ENCODE measurements at places on chromosomes 1 and 21.

DNA sequence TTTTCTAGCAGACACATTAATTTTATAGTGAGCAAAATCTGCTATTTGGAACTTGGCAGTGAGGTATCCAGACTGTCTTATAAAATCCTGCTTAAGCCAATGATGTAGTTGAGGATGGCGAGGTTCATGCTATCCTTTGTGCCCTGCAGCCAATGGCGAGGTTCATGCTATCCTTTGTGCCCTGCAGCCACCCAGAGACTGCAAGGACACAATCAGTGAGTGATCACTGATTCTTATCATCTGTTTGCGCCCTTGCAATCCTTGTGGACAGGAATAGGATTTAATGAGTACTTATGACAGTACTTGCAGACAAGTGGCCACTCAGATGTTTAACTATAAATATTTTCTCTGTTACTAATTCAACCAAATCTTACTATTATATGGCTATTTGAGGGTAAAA is 112.6 kb downstream of the EIF4G3 start:
- H3K4me1 ChIP-seq, result no peaks in the 10 kb centered on the region
- no peak for DNase-seq
- no peaks in the 10 kb centered on the region for H3K36me3 ChIP-seq

GRCh38 chr21:31878831-31879230 is 6.0 kb downstream of the HUNK start:
- no peaks in the 10 kb centered on the region for H3K4me1 ChIP-seq
- H3K27ac ChIP-seq, result no peak overlapping the region
- no peak for DNase-seq
- H3K4me3 ChIP-seq, result no peak overlapping the region

- peak overlapping the region; percentile 83 for H3K4me3 ChIP-seq
- no peaks in the 10 kb centered on the region for H3K36me3 ChIP-seq
- no peak for DNase-seq
- H3K27ac ChIP-seq, result peak overlapping the region; percentile 87
- no peaks in the 10 kb centered on the region for H3K27me3 ChIP-seq
Measured at GRCh38 chr1:183636334-183636682, 725 bp upstream of the ARPC5 start.

- H3K36me3 ChIP-seq, result no peaks in the 10 kb centered on the region
- no peak overlapping the region for H3K27ac ChIP-seq
- H3K4me3 ChIP-seq, result no peak overlapping the region
- no peaks in the 10 kb centered on the region for H3K4me1 ChIP-seq
- DNase-seq, result no peak
- no peaks in the 10 kb centered on the region for H3K27me3 ChIP-seq
Measured at GRCh38 chr1:59994302-59995198, 68.0 kb upstream of the CYP2J2 start.

DNA sequence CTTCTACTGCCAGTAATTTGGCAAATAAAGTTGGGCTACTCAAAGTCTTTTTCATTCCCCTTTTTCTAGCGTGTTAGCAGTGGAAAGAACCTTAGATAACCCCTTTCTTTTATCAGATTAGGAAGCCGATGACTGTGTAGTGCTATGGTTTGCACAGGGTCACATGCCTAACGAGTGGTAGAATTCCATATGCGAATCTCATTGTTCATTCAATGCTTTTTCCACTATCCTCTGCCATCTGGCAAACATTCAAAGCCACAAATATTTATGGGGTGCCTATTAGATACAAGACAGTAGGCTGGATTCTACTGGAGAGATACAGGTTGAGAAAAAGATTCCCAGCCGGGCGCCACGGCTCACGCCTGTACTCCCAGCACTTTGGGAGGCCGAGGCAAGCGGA is 14.9 kb upstream of the IER5 start:
- DNase-seq, result peak; percentile 84
- H3K36me3 ChIP-seq, result no peaks in the 10 kb centered on the region
- no peaks in the 10 kb centered on the region for H3K27me3 ChIP-seq
- no peaks in the 10 kb centered on the region for H3K4me1 ChIP-seq
- H3K27ac ChIP-seq, result peak overlapping the region; percentile 15
- no peak overlapping the region for H3K4me3 ChIP-seq

GRCh38 chr1:57192222-57192621 is 226.4 kb upstream of the C8B start:
- no peaks in the 10 kb centered on the region for H3K27me3 ChIP-seq
- H3K27ac ChIP-seq, result no peak overlapping the region
- H3K4me1 ChIP-seq, result no peaks in the 10 kb centered on the region
- H3K4me3 ChIP-seq, result no peak overlapping the region
- H3K36me3 ChIP-seq, result no peaks in the 10 kb centered on the region

DNA sequence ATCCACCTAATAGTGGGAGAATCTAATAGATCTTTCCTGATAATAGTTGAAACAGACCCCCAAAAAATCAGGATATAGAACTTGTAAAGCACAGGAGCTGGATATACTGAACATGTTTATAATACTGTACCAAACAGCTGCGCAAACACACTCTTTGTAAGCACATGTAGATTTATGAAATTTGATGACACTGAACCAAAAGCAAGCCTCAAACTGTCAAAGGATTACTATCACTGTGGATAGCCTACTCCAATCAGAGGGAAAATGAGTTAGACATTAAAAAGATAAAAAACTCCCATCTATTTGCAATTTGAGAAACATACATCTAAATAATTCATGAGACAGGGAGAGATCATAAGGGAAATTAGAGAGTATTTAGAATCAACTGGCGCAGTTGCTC is 26.1 kb downstream of the RCAN3 start:
- no peak overlapping the region for H3K27ac ChIP-seq
- no peak overlapping the region for H3K4me3 ChIP-seq
- H3K4me1 ChIP-seq, result no peaks in the 10 kb centered on the region
- H3K27me3 ChIP-seq, result no peaks in the 10 kb centered on the region
- no peaks in the 10 kb centered on the region for H3K36me3 ChIP-seq
- DNase-seq, result no peak

DNA sequence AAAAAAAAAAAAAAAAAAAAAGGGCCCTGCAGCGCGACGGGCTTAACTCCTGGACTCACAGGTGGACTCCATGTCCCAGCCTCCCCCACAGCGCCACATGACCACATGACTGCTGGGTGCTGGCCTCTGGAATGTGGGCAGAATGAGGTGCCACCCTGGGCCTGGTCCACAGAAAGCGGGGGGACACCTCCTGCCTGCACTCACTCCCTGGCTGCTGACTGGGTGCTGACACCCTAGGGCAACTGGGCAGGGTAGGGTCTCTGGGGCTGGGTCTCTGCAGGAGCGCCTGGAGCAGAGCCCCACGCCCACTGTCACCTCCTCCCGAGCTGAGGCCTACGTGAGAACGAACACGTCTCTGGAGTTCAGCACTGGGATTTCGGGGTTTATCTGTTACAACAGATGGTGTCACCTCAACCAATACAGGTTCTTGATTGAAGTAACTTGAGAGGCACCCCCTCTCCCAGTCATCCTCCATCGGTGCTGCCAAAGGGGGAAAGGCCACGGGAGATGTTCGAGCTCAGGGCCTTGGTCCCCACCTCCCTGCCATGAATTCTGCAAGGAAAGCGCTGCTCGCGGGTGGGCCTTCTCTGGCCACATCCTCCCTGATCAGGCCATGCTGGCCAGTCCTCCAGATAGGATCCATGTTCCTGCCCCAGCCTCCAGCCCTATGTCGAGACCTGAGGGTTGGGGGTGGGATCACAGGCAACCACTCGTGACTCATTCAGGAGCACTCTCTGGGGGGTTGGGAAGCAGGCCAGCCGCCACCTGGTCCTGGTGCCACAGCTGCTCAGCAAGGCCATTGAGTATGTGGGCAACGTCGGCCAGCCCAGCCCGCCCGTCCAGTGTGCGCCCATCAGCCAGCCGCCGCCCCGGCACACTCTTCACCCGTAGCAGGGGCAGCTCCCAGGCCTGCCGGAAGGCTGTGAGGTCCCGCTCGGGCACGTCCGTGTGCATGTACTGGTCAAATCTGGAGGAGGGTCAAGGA is 5.4 kb downstream of the CPLANE2 start:
- H3K36me3 ChIP-seq, result no peaks in the 10 kb centered on the region
- no peak overlapping the region for H3K4me3 ChIP-seq
- no peaks in the 10 kb centered on the region for H3K27me3 ChIP-seq
- DNase-seq, result no peak

DNA sequence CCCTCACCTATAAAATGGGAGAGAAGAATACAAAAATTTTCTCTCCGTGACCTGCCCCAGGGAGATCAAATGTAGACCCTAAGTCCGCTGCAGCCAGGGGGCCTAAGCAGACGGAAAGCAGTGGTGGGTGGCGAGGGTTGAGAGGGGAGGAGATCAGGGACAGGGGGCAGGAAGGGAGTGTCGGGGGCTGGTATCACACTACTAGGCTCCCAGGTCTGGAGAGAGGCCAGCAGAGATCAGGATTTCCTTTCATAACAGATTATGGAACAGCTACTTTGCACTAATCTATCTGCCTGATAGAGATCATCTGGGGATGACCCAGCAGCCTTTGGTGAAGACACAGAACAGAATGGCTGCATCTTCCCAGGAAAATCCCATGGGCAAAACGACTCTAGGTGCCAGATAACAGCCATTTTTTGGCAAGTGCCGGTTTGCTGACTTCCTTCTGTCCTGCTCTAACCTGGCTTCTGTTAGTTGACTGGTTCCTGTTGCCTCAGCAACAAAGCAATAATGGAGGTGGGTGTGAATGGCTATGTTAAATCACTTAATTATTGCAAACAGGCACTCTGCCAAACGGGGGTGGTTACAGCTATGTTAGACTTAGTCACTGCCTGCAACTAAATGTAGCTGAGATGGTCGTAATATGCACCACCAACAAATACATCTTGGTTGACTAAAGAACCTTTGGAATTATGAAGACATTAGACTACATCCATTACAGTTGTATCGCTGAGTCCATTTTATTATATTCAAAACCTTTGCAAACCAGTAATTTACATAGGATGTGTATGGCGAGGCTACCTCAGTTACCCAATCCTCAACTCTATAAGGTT is 30.0 kb upstream of the EPS8L3 start:
- no peaks in the 10 kb centered on the region for H3K4me1 ChIP-seq
- DNase-seq, result no peak
- H3K4me3 ChIP-seq, result no peak overlapping the region
- H3K27me3 ChIP-seq, result no peaks in the 10 kb centered on the region
- H3K36me3 ChIP-seq, result no peaks in the 10 kb centered on the region

GRCh38 chr1:36975642-36976041 is 58.7 kb downstream of the GRIK3 start:
- no peak for DNase-seq
- H3K27ac ChIP-seq, result no peak overlapping the region
- no peaks in the 10 kb centered on the region for H3K4me1 ChIP-seq
- H3K4me3 ChIP-seq, result no peak overlapping the region

GRCh38 chr1:212254853-212255363 is 30.3 kb upstream of the PPP2R5A start:
- no peaks in the 10 kb centered on the region for H3K27me3 ChIP-seq
- H3K4me3 ChIP-seq, result no peak overlapping the region
- H3K36me3 ChIP-seq, result no peaks in the 10 kb centered on the region
- no peak overlapping the region for H3K27ac ChIP-seq
- no peak for DNase-seq

GRCh38 chr1:221832617-221833016 is 90.7 kb upstream of the DUSP10 start:
- H3K27me3 ChIP-seq, result no peaks in the 10 kb centered on the region
- H3K27ac ChIP-seq, result no peak overlapping the region
- no peaks in the 10 kb centered on the region for H3K4me1 ChIP-seq
- no peaks in the 10 kb centered on the region for H3K36me3 ChIP-seq
- peak; percentile 78 for DNase-seq

DNA sequence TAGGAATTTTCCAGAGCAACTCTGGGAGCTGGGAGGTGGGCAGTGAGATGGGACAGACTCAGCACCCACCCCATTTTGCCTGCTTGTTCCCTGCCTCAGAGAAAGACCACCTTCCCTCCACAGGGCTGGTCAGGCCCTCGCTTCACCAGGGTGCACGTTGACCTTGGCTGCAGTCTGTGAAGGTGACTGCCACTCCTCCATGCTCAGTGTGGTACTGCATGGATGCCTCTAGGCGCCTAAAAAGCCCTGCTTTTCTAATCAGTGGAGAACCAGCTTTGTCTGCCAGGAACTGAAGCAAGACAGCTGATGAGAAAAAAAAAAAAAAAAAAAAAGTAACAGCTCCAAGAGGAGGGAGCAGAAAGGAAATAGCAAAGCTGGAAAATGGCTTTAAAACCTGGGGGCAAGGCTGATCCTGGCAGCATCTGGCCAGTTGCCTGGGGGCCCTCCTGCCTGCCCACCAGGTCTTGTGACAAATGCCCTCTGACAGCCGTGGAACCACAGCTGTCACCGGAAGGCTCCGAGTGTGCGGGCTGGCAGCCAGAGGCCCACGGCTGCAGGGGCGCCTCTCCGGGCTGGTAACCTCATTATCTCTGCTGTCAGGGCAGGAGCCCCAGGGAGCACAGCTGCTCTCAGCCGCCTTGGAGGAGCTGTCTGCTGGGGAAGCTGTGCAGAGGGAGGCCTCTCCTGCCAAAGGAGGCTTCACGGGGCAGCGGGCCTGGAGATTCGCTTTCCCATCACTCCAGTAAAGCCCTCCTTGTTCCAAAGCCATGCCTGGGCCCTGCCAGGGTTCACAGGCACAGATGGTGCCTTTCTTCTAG is 13.7 kb downstream of the KIAA1614 start:
- no peak for DNase-seq
- no peaks in the 10 kb centered on the region for H3K27me3 ChIP-seq
- no peaks in the 10 kb centered on the region for H3K36me3 ChIP-seq

GRCh38 chr1:57966751-57967406 is 543.0 kb upstream of the DAB1 start:
- H3K4me3 ChIP-seq, result no peak overlapping the region
- H3K36me3 ChIP-seq, result no peaks in the 10 kb centered on the region
- DNase-seq, result no peak
- H3K27ac ChIP-seq, result no peak overlapping the region
- H3K4me1 ChIP-seq, result no peaks in the 10 kb centered on the region
- no peaks in the 10 kb centered on the region for H3K27me3 ChIP-seq

DNA sequence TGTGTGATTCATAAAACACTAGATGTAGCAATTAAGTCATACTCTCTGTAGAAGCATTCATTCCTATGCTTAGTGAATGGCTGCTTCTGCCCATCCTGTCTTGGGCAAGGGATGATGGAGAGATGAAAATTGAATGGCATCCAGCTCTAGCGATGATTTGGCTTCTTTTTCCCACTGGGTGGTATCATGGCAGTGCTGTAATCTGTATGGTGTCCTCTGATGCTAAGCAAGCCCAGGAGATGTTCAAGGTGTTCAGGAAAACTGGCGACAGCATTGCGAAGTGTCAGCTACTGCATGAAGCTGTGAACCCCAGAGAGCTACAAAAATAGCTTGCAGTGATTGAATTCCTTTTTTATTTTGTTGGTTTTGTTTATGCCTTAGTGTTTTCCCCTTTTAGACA is 48.9 kb upstream of the LEPR start:
- H3K4me3 ChIP-seq, result no peak overlapping the region
- H3K27me3 ChIP-seq, result no peaks in the 10 kb centered on the region
- no peak overlapping the region for H3K27ac ChIP-seq
- H3K36me3 ChIP-seq, result no peaks in the 10 kb centered on the region
- DNase-seq, result no peak
- H3K4me1 ChIP-seq, result no peaks in the 10 kb centered on the region

GRCh38 chr21:33278721-33279120 is 12.6 kb downstream of the IL10RB start:
- no peaks in the 10 kb centered on the region for H3K27me3 ChIP-seq
- H3K36me3 ChIP-seq, result no peaks in the 10 kb centered on the region
- H3K4me1 ChIP-seq, result no peaks in the 10 kb centered on the region
- no peak overlapping the region for H3K27ac ChIP-seq
- H3K4me3 ChIP-seq, result no peak overlapping the region
